ENCODE measurements at places on chromosomes 1 and 21. TPM values are rescaled to one million over a fixed set of nuclear protein-coding genes. Genes with fewer than 3 reads are reported as not detected.

DNA sequence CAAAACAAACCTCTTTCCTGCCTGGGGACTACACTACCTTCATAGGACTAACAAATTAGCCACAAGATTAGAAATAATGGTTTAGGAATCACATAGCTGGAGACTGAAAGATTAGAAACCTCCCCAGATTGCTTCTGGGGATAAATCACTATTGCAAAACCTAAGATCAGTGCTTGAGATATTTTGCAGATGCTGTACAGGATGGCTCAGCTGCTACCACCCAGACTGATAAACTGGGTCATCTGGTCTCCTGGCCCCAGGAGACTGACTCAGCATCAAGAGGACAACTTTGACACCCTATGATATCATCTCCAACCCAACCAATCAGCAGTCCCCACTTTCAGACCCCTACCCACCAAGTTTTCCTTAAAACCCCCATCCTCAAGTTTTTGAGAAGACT lies 137.0 kb downstream of the LRRC53 start:
- DNase-seq: no peak

DNA sequence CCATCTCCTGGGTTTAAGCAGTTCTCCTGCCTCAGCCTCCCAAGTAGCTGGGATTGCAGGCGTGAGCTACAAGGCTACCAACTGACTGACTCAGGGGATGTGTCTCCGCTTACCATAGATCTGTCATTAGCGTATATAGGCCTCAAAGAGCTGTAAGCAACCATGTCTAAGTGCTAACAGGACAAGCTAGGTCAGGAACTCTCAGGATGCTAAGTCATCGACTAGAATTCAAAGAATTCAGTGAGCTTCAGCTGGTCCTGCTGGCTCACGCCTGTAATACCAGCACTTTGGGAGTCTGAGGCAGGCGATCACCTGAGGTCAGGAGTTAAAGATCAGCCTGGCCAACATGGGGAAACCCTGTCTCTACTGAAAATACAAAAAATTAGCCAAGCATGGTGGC lies 29.5 kb downstream of the CAPN2 start:
- no peak for DNase-seq

- DNase-seq: peak; percentile 38
These were observed 34.6 kb upstream of the S100A7 start for GRCh38 chr1:153494976-153495535.

DNA sequence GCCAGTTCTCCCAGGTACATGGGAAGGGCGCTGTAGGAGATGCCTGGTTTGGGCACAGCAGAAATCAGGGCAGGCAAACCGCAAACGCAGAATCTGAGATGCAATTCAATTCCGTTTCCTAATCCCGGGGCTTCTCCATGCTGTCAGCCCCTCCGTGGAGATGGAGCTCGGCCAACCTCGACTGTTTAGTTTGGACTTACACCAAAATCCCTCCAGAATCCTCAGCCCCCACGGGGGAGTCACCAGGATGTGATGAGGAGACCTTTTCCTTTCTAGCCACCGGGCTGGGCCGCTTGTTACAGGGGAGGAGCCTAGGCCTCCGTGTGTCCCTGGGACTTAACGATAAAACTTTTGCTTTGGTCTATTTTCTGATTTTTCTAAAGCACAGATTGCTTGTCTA lies 7.9 kb downstream of the SLC2A7 start:
- no peak for DNase-seq

- DNase-seq: peak; percentile 4
These were observed 135.9 kb downstream of the TM2D1 start for GRCh38 chr1:61588736-61589672.

- DNase-seq: no peak
These were observed 31.0 kb downstream of the UMODL1 start for GRCh38 chr21:42102076-42102475.

DNA sequence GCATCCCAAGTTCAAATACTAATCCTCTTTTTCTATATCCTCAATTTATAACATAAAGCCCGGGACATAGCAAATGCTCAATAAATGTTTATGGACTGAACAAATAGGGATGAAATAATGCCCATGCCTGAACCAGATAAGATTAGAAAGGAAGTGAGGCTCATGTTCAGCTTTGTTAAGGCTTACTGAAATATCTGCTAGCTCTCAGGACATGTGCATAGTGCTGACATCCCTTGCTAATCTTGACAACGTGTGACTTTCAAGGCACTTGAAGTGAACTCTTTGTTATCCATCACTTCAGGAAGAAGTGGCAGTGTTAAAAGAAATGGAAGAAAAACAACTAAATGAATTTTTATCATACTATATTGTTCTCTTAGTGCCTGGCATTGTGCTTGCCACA lies 260.3 kb upstream of the SGIP1 start:
- DNase-seq: no peak

DNA sequence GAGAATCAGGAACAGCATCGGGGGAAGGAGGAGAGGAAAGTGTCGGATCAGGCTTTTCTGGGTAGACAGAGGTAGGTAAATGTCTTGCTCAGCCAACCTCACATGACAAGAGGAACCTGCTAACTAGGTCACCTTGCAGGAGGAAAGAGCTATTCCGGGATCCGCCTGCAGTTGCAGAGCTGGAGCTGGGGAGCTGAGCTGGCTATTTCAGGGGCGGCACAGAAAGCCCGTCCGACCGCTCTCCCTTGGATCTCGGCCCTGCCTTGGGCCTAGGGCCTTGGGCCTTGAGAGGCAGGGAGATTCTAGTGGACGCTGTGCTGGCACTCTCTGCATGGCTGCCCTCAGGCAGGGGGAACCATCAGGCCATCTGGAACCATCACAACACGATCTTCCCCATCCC lies 56.5 kb upstream of the CTPS1 start:
- DNase-seq: no peak

- DNase-seq: no peak
These were observed 217.2 kb upstream of the NFIA start for GRCh38 chr1:60865166-60865565.

- no peak for DNase-seq
These were observed 37.5 kb upstream of the POU3F1 start for GRCh38 chr1:38084113-38084512.

DNA sequence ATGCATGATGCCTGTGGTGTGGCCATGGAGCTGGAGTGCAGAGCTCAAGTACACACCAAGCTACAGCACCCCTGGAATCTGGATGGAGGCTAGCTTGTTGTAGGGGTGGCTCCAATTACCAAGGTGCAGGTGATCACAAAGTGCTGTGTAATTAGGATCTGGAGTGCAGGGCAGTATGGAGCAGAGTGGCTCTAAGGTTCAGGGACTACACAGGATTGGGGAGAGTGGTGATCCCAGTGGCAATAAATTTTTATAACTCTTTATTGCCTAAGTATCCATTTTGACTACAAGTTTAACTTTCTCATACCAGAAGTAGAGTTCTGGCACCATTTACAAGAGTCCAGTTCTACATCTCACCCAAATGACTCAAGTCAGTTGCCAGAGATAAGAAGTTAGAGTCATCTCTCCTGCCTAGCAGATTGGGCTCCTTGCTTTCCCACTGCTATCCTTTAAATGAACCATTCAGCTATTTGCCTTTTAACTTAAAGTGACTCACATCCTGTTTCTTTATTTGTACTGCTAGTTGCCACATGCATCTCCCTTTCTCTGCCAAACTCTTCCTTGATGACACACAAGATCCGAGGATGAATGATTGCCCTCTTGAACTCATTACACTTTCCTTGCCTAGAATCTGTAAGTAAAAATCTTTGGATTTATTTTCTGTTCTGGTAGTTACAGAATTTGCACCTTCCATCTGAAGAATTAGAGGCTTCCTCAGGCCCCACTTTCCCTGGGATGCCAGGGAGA lies 427.2 kb downstream of the KCNT2 start:
- no peak for DNase-seq

DNA sequence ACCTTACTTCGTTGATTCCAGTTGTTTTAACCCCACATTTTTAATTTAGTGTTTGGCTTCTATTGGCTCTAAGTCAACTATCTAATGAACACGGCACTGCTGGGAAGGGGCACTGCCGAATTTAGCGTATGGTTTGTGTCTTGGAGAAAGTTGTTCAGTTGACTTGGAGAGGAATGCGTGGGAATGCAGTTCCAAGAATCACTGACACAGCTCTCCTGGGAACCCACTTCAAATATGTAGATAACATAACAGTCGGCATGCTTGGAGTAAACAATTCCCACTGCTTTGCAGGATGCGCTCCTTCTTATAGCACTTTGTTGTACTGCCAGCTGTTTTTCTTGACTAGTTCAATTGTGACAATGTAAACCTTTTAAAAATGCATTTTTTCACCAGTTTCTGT lies 104.3 kb downstream of the RYR2 start:
- no peak for DNase-seq

- no peak for DNase-seq
These were observed 50.3 kb downstream of the NUP210L start for GRCh38 chr1:154104433-154105082.

DNA sequence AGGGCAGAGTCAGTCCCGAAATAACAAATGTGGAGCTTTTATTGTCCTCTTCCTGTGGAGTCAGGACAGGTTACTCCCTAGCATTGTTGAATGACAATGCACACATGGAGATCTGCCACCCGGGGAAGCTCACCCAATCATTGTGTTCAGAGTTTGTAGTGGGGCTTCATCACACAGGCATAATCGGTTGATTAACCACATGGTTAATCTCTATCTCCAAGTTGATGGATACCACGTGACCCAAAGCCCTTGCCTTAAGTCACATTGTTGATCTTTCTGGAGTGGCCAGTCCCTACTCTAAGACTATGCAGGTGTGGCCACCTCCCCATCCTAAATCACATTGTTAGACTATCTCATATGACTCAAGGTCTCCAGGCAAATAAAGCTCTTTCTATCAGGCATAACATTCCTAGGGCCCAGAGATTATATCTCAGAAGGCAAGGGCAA lies 2.6 kb upstream of the C1orf141 start:
- DNase-seq: no peak

DNA sequence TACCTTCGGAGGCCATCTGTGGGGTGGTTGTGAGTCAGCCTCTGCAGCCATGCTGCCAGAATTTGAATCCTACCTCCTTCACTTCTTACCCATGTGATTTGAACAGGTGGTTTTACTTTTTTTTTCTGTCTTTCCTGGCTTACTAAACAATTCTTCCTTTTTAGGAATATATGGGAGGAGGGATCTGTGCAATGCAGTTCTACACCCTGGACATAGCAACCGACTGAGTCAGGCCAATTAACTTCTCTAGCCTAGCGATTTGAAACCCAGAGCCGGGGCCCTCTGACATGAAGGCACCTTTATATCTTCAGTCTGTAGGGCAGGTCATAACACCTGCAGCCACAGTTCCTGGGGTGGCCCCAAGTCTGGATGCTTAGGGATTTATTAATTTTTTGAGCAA lies 83.6 kb downstream of the ST6GALNAC3 start:
- DNase-seq: no peak

Gene LPAR3
- total RNA-seq: 0.85 TPM

Gene CASQ2
- not detected for total RNA-seq

Gene USH2A
- not detected for total RNA-seq

Gene KCNJ10
- total RNA-seq: not detected

Gene ANKRD35
- 0.80 TPM for total RNA-seq

Gene HAO2
- not detected for total RNA-seq

Gene TINAGL1
- not detected for total RNA-seq

Gene AMPD1
- total RNA-seq: not detected

Gene TCHHL1
- not detected for total RNA-seq

Gene SPRR2B
- total RNA-seq: not detected

Gene RBM11
- total RNA-seq: 1.9 TPM

Gene OR2L2
- total RNA-seq: not detected

Gene C4BPB
- total RNA-seq: 0.51 TPM

Gene TMEM200B
- 0.38 TPM for total RNA-seq

Gene PRRX1
- total RNA-seq: not detected

Gene UBE2U
- total RNA-seq: not detected
